Uterine smooth muscle cell (primary cell): ENCODE measurements at places on chromosomes 3 and 15. TPM values are rescaled to one million over a fixed set of nuclear protein-coding genes. Genes with fewer than 3 reads are reported as not detected.

The CEP19 gene
- total RNA-seq = 3.2 and 4.4 TPM in 2 replicates

The ANKUB1 gene
- not detected in 2 replicates for total RNA-seq

The CRYGS gene
- total RNA-seq = 1.00 and 2.1 TPM in 2 replicates

The CYP8B1 gene
- total RNA-seq = under 0.01 TPM in 1 of 2 replicates, not detected in the other

The C15orf62 gene
- total RNA-seq = not detected in 2 replicates

The GOLGA6L7 gene
- total RNA-seq = not detected in 2 replicates

The CYP1A1 gene
- 0.12 TPM in 1 of 2 replicates, not detected in the other for total RNA-seq

The NTRK3 gene
- total RNA-seq = under 0.01 TPM in 2 replicates
